ENCODE measurements at places on chromosomes 1 and 21. TPM values are rescaled to one million over a fixed set of nuclear protein-coding genes. Genes with fewer than 3 reads are reported as not detected.
A peak's percentile ranks its signal among the peaks of the same experiment; 100 is the strongest.

- H3K4me3 ChIP-seq, result no peak overlapping the region
- DNase-seq, result no peak
- H3K4me1 ChIP-seq, result peaks cover 22% of the 10 kb centered on the region
- H3K27ac ChIP-seq, result no peak overlapping the region
Observed at GRCh38 chr1:67648582-67649326, 36.2 kb upstream of the GADD45A start.

- no peaks in the 10 kb centered on the region for H3K27me3 ChIP-seq
- peak overlapping the region; percentile 99 for H3K27ac ChIP-seq
- H3K4me1 ChIP-seq, result peaks cover 55% of the 10 kb centered on the region
- H3K4me3 ChIP-seq, result peak overlapping the region; percentile 69
Observed at GRCh38 chr1:226063224-226063976, 884 bp downstream of the H3-3A start.

- H3K4me1 ChIP-seq, result peaks cover 4% of the 10 kb centered on the region
- H3K27me3 ChIP-seq, result no peaks in the 10 kb centered on the region
- DNase-seq, result peak; percentile 52
- H3K4me3 ChIP-seq, result no peak overlapping the region
- peaks cover 81% of the 10 kb centered on the region for H3K36me3 ChIP-seq
Observed at GRCh38 chr21:46347791-46348381, 23.9 kb downstream of the PCNT start.

DNA sequence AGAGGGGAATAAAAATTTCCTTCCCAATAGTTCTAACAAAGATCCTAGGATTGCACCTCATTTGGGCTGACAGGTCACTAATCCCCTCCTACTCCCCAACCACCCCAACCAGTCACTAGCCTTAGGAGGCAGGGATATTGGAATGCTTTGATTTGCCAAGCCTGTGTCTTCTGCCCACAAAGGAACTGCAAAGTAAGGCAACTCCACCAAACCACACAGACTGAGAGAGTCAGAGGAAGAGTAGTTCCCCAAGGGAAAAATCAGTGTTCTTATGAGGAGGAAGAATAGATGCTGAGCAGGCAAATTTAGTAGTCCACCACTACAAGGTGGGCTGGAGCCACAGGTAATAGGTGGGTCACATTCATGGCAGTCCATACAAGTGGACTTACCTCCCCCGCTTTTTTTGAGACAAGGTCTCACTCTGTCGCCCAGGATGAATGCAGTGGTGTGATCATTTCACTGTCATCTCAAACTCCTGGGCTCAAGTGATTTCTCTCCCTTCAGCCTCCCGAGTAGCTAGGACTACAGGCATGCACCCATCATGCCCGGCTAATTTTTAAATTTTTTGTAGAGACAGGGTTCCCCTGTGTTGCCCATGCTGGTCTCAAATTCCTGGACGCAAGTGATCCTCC is 3.7 kb upstream of the TMEM39B start:
- no peak overlapping the region for H3K4me3 ChIP-seq
- peaks cover 17% of the 10 kb centered on the region for H3K4me1 ChIP-seq
- no peak for DNase-seq
- no peaks in the 10 kb centered on the region for H3K27me3 ChIP-seq

DNA sequence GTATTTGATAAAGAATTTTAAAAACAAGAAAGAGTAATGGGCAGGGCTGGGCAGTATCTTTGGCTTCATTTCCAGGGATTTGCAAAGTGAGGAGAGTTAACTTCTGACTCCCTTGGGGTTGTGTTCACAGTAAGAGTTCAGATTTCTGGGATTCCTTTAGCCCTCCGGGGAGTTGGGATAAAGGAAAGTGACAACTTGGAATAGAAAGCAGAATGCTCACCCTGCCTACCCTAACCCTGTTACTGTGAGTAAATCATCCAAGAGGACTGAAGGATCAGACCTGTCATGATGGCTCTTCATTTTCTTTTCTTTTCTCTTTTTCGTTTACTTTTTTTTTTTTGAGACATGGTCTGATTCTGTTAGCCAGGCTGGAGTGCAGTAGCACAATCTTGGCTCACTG is 76.1 kb downstream of the CACHD1 start:
- H3K27ac ChIP-seq, result no peak overlapping the region
- no peak overlapping the region for H3K4me3 ChIP-seq
- H3K36me3 ChIP-seq, result no peaks in the 10 kb centered on the region
- no peak for DNase-seq
- H3K27me3 ChIP-seq, result no peaks in the 10 kb centered on the region
- peaks cover 19% of the 10 kb centered on the region for H3K4me1 ChIP-seq

Gene DIRAS3
- total RNA-seq, result 15.0 TPM

Gene TCHH
- total RNA-seq, result 0.07 TPM

Gene SLC5A9
- total RNA-seq, result not detected

Gene ST6GALNAC3
- 5.3 TPM for total RNA-seq
